BJ (cell line): ENCODE measurements at places on chromosomes 6 and 20.

GRCh38 chr20:52785679-52786078 lies 186.5 kb upstream of the TSHZ2 start:
- no peak for DNase-seq

GRCh38 chr20:63284083-63284440 lies 8.9 kb upstream of the COL20A1 start:
- DNase-seq, result no peak

GRCh38 chr20:12203981-12204380 lies 286.3 kb downstream of the BTBD3 start:
- DNase-seq, result no peak

DNA sequence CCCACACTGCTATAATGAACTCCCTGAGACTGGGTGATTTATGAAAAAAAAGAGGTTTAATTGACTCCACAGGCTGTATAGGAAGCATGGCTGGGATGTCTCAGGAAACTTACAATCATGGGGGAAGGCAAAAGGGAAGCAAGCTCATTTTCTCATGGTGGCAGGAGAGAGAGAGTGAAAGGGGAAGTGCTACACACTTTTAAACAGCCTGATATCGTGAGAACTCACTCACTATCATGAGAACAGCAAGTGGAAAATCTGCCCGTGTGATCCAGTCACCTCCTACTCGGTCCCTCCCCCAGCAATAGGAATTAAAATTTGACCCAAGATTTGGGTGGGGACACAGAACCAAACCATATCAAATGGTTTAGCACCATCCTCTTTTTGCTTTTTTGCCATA lies 116.6 kb upstream of the CEP162 start:
- DNase-seq, result no peak

DNA sequence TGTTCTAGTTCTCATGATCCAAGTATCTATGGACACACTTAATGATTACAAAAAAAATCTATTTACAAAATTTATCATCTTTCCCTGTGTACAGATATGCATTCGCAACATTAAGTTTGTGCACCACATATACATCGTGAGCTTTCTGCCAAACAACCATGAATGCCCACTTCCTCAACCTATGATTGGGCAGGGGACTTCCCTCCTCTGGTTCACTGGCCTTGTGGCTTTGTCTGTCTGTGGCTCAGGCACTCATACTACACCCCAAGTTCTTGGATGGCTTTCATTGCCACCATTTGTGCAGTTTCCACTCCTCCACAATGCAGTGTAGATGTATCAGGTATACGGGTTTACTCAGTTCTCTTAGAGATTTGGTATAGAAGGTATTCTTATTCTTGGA lies 74.9 kb downstream of the HS3ST5 start:
- DNase-seq, result no peak

DNA sequence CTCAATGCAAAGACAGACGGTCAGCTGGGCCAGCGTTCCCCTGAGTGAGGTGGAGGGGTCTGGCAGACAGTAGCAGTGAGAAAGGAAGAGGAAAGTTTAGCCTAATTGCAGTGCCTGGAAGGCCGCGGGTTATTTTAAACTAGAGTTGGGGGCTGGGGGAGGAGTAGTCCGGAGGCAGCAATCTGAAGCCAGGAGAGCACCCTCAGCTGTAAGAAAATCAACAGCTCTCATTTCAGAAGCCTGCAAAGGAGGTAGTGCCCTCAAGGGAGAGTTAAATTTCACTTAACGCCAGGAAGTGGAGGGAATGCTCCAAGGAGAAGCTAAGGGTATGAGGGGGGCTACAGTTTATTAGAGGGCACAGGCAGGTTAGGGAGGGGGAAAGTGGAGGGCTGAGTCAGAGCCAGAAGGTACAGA lies 26.9 kb downstream of the RING1 start:
- DNase-seq, result no peak

- no peak for DNase-seq
These were observed 119.2 kb upstream of the CCN2 start for GRCh38 chr6:132070356-132070755.
